ENCODE measurements at places on chromosomes 13 and 19.
A peak's percentile ranks its signal among the peaks of the same experiment; 100 is the strongest.

DNA sequence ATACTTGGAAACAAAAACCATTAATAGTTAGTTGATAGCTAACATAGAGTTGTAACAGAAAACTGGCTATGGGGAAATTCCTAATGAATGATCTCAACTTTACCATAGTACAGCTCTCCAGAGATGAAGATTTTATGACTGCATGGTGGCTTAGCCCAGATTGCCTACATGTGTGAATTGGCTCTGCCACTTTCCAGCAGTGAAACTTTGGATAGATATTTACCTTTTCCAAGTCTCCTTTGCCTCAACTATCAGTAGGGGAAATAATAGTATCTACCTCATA, 161.1 kb downstream of the LACC1 start:
- no peak for DNase-seq

GRCh38 chr19:33216198-33216830, 9.3 kb downstream of the SLC7A10 start:
- DNase-seq = no peak

DNA sequence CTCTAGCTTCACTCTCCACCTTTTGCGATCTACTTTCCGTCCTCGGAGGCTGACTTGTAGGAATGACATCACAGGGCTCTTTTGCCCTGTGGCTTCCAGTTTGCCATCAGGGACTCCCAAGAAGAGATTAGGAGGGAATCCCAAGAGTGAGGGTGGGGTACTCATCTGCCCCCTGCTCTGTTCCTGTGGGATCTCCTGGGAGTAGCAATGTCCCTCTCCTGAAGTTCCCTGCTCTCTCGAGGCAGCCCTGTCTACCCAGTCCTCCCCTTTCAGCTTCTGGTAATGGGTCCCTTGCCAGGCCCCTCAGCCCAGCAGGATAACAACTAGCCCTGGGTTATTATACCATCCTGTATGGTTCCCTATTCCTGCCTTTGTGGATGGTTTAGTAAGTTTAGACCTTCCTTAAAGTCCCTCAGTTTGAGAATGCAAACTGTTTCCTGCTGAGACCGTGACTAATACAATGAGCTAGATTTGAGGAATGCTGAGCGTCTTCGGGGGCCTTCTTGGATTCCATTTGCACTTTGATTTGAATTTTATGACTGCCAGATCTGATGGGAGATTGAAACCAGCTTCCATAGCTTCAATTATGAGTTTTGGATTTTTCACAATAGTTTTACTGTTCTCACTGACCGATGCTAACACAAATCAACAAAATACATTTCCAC, 73.7 kb upstream of the IPO5 start:
- DNase-seq = no peak

- DNase-seq = no peak
Measured at GRCh38 chr19:49653466-49653806, 11.4 kb downstream of the SCAF1 start.

DNA sequence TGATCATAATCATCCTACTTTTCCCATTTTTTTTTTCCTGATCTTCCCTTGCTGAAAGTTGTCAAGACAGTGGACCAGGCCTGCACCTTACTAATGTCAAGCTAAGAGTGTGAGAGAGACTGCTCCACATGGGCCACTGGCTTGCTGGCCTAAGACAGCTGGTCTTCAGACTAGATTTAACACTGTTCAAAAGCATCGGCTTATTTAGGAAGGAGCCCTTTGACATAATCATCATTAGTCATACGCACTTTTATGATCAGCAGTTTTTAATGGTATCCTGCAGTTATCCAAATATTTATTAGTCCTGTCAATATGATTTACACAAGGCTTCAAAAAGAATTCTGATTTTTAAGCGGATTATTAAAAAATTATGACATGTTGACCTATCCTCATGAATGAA, 270.6 kb downstream of the DNAJC15 start:
- no peak for DNase-seq

GRCh38 chr19:46270521-46271256, 26.2 kb upstream of the HIF3A start:
- DNase-seq = no peak

- no peak for DNase-seq
Measured at GRCh38 chr13:43377973-43378372, 354.6 kb downstream of the DNAJC15 start.

GRCh38 chr13:77751513-77752456, 54.3 kb downstream of the SLAIN1 start:
- peak; percentile 13 for DNase-seq

GRCh38 chr19:7819337-7819736, 10.7 kb upstream of the EVI5L start:
- DNase-seq = no peak

DNA sequence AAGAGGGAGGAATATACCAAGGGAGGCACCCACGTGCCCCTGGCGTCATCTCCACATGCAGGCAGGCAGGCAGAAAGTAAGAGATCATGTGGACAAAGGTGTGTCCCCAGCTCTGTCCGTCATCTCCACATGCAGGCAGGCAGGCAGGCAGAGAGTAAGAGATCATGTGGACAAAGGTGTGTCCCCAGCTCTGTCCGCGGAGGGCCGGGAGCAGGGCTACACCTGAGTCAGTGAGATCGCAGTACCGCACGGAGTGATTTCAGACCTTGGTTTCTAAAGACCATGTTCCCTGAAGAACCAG, 22.2 kb downstream of the CAPS start:
- no peak for DNase-seq

DNA sequence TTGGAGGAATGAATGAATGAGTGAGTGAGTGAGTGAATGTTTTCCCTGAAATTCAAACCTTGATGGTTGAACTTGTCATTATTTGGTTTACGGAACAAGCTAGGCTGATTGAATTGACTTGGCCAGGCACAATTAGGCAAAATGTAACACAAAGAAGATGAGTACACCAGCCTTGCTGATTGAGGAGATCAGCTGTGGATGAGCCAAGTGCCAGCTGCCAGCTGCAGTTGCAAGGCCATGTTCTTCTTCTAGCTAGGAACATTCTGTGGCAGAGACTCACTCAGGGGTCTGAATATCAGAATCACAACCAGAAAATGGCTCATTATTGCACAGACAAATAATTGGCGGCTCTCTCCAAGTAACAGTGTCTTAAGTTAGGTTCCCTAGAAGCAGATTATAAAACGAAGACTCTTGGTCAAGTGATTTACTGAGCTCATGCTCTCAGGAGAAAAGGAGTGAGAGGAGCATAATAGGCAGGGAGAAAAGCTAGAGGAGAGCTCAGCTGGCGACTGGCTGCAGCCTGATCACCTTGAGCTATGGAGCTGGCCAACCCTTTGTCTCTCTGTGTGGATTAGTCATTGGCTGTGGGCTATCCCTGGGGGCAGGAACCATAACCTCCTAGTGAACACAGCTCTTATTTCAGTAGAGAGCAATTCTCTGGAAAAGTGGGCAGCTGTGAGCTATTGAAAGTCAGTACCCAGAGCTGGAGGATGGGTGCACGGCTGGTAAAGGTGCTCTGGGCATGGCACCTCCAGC, 225.3 kb upstream of the SERP2 start:
- DNase-seq = no peak

DNA sequence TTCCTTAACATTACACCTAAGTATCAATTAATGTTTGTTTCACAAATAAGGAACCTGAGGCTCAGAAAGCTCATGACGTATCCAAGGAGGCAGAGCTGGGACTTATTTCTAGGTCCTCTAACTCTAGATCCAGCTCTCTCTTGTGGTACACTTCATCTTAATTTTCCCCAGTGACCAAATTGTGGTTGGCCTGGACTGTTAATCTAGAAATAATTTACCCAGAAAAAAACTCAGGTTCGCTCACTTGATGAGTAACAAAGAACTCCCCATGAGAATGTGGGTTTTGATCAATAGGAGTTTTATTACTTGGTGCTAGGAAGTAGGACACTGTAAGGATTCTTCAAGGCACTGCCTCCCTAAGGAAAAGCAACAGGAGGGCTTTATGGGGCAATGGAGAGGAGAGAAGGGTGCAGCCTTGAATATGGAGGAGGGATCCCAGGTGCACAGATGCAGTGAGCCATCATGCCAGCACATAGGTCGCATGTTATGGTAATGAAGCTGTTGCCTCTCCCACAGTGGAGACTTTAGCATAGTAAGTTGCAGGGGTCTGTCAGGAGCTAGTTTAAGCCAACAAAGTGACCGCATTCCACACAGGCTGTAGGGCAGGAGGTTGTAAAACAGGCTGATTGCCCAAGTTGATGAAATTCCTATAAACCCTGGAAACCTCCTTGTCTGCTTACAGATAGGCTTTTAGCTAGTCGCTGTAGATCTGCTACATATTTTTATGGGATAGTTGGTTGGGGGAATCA, 14.7 kb downstream of the RAP2A start:
- DNase-seq = no peak

GRCh38 chr13:67318860-67319259, 88.7 kb upstream of the PCDH9 start:
- no peak for DNase-seq

DNA sequence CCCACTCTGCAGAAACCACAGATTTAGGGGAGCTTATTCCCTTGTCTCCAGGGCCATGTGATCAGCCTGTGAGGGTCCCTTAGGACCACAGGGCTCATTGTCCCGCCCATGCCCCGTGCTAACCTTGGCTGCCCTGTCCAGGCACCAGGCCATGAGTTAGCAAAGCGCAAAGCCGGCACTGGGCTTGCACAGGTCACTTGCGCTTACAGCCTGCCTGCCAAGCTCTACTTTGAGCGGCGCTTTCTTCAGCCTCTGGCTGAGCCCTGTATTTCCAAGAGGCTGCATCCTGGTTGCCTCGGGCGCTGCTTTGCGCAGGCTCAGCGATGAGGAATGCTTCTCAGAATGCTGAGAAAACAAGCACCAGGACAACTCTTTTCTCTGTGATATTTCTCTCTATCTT, 188.0 kb downstream of the TDRD3 start:
- no peak for DNase-seq

DNA sequence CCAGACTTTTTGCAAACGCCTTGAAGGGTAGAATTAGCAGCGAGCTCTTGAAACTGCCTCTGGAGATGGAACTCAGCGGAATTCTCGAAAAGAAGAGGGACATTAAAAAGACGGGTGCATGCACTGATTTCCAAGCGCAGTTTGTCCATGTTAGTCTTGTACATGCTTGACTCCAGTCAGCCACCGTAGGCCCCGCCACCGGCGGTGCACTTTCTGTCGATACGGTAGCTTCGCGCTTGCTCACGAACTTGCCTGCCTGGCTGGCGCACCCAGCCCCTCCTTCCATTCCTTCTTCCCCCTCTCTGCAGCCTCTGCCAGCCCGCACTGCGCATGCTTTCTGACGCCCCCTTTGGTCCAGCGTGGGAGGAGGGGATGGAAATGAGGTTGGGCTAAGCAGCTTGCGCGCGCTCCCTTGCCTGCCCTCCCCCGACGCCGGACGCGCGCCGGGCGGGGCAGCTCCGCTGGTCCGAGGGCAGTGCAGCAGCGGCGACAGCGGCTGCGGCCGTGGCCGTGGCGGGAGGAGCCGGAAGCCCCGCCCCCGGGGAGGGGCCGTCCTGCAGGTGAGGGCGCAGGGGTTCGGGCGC, at the start of gene ZNF575:
Gene ZNF575, plus strand, starts transcription at position 227 of the 584 bp plus-strand sequence. CDS start 1,235 bp downstream, outside the sequence.
- DNase-seq = peak; percentile 54

DNA sequence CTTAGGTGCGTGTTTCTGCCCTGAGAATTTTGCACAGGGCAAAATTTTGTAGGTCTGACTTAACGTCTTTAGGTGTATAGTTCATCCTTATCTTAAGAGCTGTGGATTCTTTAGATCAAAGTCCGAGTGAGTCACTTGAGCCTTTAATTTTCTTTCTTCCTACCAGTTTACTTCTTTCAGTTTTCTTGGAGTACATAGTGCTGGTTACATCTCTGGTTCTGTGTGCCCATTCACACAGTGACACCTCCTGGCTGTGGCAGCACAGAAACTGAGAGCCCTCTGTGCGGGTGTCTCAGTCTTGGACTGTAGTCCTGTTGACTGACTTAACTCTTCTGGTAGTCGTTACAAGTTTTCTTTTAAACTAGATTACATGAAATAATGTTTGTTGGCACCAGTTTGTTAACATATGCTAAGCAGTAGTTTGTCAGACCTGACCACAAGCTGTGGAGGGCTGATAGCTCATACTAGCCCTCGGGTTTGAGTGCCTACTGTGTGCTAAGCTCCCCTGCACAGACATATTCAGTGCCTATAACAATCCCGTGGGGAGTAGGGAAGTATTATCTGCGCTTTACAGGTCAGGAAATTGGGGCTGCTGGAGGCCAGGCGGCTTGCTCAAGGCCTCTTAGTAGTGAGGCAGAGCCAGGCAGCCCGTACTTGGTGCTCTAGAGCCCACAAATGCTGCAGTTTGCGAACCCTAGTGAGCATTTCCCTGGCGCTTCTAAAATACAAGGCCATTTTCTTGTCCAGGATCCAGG, 1.6 kb downstream of the GATAD2A start:
- peak; percentile 39 for DNase-seq

- no peak for DNase-seq
Measured at GRCh38 chr19:44553478-44554171, 24.1 kb upstream of the CEACAM20 start.

GRCh38 chr19:7783991-7784423, 21.0 kb downstream of the CLEC4M start:
- DNase-seq = no peak

DNA sequence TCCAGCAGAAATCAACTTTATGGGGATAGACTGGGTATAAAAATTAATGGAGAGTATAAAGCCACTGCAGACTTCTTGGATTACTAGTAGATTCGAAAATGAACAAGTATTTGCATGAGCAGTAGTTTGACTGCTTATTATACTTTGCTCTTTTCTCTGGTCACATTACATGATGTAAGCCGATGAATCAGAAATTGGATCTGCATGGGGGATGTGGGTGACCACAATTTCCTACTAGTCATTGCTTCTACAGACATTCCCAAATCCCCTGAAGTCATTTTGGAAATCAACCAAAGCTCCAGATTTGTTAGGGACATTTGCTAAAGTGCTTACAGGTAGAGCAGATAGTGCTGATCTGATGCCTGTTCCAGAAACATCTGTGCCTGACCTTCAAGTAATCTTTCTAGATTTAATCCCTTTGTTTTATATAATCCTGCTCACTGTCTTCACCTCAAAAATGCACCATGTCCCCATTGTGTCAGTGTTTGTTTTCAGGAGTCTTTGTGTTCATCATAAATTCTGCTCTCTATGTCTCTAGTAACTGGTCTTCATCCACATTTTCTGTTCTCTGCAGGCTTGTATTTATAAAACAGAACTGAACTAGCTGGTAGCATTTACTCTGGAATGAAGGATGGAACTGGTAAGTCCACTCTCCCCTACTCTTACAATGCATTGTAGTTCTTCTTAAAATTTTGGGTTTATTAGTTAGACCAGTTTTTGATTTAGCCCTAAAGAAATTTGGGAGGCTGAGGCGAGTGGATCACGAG, 201.5 kb upstream of the CSNK1A1L start:
- no peak for DNase-seq

DNA sequence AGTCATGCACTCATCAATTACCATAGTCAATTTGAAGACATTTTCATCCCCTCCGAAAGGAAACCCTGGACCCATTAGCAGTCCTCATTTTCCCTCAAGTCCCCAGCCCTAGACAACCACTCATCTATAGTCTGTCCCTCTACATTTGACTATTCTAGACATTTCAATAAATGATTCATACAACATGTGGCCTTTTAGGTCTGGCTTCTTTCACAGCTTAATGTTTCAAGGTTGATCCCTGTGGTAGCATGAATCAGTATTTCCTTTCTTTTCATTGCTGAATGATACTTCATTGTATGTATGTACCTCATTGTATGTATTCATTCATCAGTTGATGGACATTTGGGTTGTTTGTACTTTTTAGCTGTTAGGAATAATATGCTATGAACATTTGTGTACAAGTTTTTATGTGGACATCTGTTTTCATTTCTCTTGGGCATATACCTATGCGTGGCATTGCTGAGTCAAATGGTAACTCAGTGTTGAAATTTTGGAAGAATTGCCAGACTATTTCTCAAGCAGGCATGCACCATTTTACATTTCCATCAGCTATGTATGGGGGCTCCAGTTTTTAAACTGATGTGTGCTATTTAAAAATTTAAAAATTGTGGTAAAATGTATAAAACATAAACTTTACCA, 18.4 kb downstream of the SPATA13 start:
- DNase-seq = no peak

Measured in stimulated activated CD8-positive, alpha-beta memory T cell treated with anti-CD3 and anti-CD28 coated beads, Interleukin-2, amount 100 ng/mL, for 1 hour (primary cell).